ENCODE measurements at places on chromosomes 11 and 22. TPM values are rescaled to one million over a fixed set of nuclear protein-coding genes. Genes with fewer than 3 reads are reported as not detected.

DNA sequence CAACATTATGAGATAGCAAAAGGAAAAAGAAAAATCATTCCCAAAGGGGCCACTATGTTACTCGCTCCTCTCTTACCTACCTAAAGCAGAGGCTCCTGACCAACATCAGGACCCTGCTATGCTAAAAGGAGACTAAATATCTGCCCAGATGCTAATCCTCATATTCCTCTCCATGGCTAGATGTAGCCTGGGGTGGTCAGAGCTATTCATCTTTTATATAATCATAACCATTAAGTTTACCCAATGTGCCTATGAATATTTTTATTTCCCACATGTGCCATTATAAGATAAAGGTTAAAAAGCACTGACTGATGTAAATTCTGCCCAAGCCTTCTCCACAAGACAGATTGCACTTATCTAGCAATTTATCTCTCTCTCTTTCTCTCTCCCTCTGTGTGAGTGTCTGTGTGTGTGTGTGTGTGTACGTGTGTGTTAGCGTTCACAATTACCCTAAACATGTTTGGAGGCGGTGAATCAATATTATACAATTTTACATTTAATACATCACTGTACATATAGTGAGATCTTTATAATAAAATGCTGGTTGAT lies 41.2 kb upstream of the ANO5 start:
- DNase-seq: no peak
- no peaks in the 10 kb centered on the region for H3K4me1 ChIP-seq
- H3K27ac ChIP-seq: no peak overlapping the region
- no peak overlapping the region for H3K4me3 ChIP-seq
- no peaks in the 10 kb centered on the region for H3K36me3 ChIP-seq

DNA sequence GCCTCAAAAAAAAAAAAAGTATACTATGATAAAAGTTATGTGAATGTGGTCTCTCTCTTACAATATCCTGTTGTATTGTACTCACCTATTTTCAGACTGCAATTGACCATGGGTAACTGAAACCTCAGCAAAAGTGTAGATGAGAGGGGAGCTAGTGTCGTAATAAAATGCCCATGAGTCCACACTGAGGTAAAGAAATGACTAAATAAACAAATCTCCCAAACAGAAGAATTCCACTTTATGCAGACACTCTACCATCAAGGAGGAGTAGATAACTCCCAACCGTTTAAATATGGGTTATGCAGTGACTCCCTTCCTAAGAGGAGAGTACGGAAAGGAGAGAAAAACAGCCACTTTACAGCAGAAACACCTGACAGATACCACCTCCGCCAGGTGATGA lies 14.6 kb downstream of the GNB1L start:
- H3K4me1 ChIP-seq: peaks cover 2% of the 10 kb centered on the region
- H3K27ac ChIP-seq: no peak overlapping the region
- H3K27me3 ChIP-seq: no peaks in the 10 kb centered on the region
- H3K4me3 ChIP-seq: no peak overlapping the region
- no peaks in the 10 kb centered on the region for H3K36me3 ChIP-seq

ASPHD2 gene
- total RNA-seq: 14.2 TPM

DNA sequence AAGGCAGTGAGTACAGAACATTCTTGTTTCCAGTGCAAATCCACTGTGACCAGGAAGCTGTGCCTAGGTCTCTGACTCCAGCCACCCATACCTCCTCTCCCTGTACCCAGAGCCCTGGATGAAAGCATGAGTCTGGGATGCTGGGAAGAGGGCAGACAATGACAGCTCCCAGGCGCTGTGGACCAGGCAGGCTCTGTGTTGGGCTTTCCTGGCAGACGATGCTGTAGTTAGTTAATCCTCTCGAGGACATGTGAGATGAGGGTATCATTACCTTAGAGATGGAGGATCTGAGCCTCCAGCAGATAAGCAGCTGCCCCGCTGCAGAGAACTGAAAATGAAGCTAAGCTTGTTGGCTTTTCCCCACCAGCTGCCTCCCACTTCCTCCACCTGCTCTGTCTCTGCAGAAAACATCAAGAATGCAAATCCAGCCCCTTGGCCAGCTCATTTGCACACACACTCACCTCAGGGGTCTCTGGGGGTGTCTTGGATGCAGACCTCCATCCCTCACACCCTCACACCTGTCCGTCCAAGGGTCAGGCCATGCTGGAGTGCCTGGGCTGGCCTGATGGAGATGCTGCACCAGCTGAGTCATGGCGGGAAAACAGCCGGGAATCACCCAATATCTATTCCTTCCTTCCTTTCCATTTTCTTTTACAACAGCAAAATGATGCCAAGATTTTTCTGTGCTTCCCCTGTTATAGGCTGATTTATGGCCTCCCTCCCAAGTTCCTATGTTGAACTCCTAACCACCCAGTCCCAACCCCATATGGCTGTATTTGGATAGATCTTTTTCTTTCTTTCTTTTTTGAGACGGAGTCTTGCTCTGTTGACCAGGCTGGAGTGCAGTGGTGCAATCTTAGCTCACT lies 94.9 kb upstream of the SEPTIN5 start:
- H3K27me3 ChIP-seq: no peaks in the 10 kb centered on the region
- peaks cover 18% of the 10 kb centered on the region for H3K4me1 ChIP-seq
- no peak overlapping the region for H3K4me3 ChIP-seq

DNA sequence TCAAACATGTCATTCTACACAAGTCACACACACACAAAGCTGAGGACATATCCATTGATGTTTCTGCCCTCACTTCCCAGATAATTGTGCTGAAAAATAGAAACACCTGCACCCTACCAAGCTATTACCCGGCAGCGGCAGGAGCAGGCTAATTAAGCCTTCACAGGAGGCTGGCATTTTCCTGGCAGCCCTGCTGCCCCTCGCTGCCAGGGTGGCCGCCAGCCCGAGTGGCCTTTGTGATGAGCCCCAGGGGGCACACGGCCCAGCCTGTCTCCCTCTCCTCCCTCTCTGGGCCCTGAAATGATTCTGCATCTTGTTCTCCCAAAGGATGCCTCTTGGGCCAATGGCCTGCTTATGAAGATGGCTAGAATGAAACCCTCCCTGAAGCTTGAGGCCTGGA lies 76.2 kb upstream of the TP53I11 start:
- peaks cover 7% of the 10 kb centered on the region for H3K27me3 ChIP-seq
- H3K4me1 ChIP-seq: no peaks in the 10 kb centered on the region
- H3K4me3 ChIP-seq: no peak overlapping the region

DNA sequence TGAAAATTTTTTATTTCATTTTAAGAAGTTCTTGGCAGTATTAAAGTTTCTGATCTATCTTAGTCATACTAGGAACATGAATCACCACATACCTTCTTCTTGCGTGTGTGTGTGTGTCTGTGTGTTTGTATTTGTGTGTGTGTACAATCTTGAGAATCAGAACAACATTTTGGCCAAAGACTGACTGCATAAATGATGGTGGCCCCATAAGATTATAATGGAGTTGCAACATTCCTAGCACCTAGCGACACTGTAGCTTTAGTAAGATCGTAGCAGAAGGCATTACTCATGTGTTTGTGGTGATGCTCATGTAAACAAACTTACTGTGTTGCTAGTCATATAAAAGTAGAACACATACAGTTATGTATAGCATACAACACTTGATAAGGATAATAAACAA lies 205.4 kb downstream of the FAM76B start:
- peaks cover 6% of the 10 kb centered on the region for H3K36me3 ChIP-seq
- no peaks in the 10 kb centered on the region for H3K27me3 ChIP-seq
- H3K27ac ChIP-seq: peak overlapping the region; percentile 74
- H3K4me3 ChIP-seq: no peak overlapping the region
- no peak for DNase-seq

- no peak for DNase-seq
- no peak overlapping the region for H3K4me3 ChIP-seq
- H3K27ac ChIP-seq: no peak overlapping the region
- H3K27me3 ChIP-seq: no peaks in the 10 kb centered on the region
- H3K4me1 ChIP-seq: peaks cover 3% of the 10 kb centered on the region
- no peaks in the 10 kb centered on the region for H3K36me3 ChIP-seq
These were observed 8.5 kb downstream of the DCHS1 start for GRCh38 chr11:6646918-6647679.

SAA4 gene
- not detected for total RNA-seq

H19 gene
- not detected for total RNA-seq

CASP5 gene
- total RNA-seq: not detected

GRCh38 chr22:41038732-41039131 lies 53.7 kb upstream of the EP300 start:
- H3K27ac ChIP-seq: no peak overlapping the region
- no peak overlapping the region for H3K4me3 ChIP-seq
- no peaks in the 10 kb centered on the region for H3K36me3 ChIP-seq
- H3K4me1 ChIP-seq: no peaks in the 10 kb centered on the region
- peaks cover 8% of the 10 kb centered on the region for H3K27me3 ChIP-seq

GRCh38 chr11:45885921-45886721 lies 670 bp downstream of the MAPK8IP1 start:
- H3K36me3 ChIP-seq: no peaks in the 10 kb centered on the region
- H3K4me1 ChIP-seq: peaks cover 3% of the 10 kb centered on the region
- H3K27ac ChIP-seq: no peak overlapping the region
- DNase-seq: no peak
- peak overlapping the region; percentile 5 for H3K4me3 ChIP-seq

NUP160 gene
- total RNA-seq: 81.2 TPM

OR52N4 gene
- total RNA-seq: not detected

OPCML gene
- total RNA-seq: not detected

- DNase-seq: no peak
- peaks cover 4% of the 10 kb centered on the region for H3K36me3 ChIP-seq
- no peak overlapping the region for H3K27ac ChIP-seq
- H3K4me3 ChIP-seq: no peak overlapping the region
- peaks cover 3% of the 10 kb centered on the region for H3K27me3 ChIP-seq
These were observed 6.8 kb upstream of the OR10A2 start for GRCh38 chr11:6855971-6856541.

DNA sequence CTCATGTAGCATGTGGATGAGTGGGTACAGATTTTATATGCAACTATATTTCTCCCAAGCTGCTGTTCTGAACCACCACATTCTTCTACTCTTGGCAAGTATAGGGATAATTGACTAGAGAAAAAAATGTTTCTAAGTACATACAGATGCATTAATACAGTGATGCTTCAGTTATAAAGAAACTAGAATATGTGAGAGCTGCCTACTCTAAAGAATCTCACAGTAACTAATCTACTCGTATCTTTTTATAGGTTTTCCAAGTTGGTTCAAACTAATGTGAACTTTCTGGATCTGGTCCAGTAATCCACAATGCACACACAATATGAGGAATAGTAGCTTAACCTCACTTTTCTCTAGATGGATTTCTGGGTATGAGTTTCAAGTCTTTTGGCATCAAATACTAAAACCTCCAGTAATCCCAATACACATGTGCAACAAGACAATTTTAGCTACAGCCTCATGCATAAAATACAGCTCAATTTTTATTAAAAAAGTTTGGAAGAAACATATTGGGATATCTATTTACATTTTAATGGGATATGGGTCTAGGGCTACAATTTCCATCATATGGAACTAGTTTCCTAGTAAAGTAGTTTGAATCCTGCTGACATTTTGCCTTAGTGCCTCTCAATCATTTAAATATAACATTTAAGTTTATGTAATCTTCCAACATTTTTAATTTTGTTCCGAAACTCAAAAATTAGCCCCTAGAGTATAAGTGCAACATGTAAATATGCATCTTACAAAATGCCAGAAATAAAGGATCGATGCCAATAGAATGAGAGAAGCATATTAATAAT lies 2209.7 kb downstream of the LRRC4C start:
- no peaks in the 10 kb centered on the region for H3K4me1 ChIP-seq
- no peaks in the 10 kb centered on the region for H3K27me3 ChIP-seq
- H3K36me3 ChIP-seq: no peaks in the 10 kb centered on the region

DNA sequence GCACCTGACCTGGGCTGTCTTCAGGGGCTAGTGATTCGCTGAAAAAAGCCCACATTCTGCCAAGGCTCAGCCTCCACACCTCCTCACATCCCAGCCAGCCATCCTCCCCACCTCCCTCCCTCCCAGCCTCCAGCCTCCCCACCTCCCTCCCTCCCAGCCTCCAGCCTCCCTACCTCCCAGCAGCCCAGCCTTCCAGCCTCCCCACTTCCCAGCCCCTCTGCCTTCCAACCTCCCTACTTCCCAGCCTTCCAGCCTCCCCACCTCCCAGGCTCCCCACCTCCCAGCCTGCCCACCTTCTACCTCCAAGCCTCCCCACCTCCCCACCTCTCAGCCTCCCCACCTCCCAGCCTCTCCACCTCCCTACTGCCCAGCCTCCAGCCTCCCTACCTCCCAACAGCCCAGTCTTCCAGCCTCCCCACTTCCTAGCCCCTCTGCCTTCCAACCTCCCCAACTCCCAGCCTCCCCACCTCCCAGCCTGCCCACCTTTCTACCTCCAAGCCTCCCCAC lies 33.7 kb upstream of the TH start:
- H3K27me3 ChIP-seq: no peaks in the 10 kb centered on the region
- no peak overlapping the region for H3K4me3 ChIP-seq
- H3K27ac ChIP-seq: no peak overlapping the region
- no peaks in the 10 kb centered on the region for H3K4me1 ChIP-seq
- no peak for DNase-seq

MS4A4A gene
- total RNA-seq: not detected

DNA sequence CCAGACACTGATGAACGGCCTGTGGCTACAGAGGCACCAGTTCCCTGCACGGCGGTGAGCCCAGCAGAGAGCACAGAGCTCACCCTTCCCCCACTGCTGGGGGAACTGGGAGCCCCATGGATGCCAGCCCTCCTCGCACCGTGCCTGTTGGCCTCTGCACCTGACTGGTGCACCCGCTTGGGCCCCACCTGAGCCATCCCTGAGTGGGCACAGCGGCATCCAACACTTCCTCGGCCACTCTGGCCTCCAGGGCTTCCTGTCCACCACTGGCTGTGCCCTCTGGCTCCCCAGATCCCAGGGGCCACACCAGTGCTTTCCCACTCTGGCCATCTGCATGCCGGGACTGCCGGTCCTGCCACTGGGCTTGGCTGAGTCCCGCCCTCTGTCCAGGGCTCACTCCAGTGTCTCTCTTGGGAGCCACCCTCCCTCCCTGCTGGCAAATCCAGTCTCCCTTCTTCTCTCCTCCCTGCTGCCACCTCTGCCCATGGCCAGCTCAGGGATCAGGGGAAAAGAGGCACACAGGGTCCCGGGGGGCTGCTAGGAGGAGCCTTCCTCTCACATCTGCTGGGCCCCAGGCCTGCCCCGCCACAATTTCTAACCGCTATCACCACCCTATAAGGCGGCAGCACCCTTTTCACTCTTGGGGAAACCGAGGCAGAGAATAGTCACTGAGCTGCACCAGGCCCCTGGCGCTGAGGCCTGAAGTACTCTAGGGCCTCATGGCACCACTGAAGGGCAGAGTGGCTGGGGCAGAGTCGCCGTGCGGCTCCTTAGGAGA lies 33.0 kb downstream of the GNB1L start:
- no peak overlapping the region for H3K4me3 ChIP-seq
- no peaks in the 10 kb centered on the region for H3K4me1 ChIP-seq
- no peaks in the 10 kb centered on the region for H3K27me3 ChIP-seq
- no peak overlapping the region for H3K27ac ChIP-seq
- no peaks in the 10 kb centered on the region for H3K36me3 ChIP-seq

All from activated T-helper 2 cell treated with anti-CD3 and anti-CD28 coated beads, Interferon-gamma antibody, Interleukin-2, Interleukin-4, amounts not matched to agents 10 μg/mL and 5 μg/mL and 100 μg/mL, durations not matched to agents 14 hours and 24 hours and 36 hours (primary cell).